ENCODE measurements at places on chromosomes 13 and 19.

DNA sequence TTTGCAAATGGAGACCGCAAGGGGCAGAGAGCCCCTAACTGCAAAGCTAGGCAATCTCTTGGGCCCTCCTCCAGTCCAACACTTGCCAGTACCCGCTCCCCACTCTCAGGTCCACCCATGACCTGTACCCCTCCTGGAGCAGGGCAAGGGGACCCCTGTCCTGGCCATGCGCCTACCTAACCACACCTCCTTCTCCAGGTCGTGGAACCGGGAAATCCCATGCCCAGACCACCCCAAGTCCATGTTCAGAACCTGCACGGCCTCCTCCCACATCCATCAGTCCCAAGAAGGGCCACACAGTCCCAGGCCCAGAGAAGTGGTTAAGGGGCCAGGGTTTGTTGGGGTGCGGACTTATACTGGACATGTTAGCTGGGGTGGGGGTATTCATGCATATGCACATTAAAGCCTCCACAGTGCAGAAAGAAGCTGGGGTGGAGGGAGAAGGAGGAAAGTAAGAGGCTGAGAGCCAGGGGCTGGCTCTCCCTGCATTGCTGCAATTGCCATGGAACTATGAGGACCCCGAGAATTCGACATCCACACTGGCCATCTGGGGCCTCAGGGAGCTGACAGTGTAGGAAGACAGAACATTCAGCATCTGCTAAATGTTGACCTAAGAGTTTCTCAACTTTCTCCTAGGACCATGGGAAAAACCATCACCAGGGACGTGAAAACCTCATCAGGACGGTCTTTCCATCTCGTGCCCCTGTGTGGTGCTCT, 39.0 kb downstream of the HSPH1 start:
- DNase-seq, result no peak

- no peak for DNase-seq
Observed at GRCh38 chr13:45784755-45785675, 66.5 kb downstream of the SIAH3 start.

DNA sequence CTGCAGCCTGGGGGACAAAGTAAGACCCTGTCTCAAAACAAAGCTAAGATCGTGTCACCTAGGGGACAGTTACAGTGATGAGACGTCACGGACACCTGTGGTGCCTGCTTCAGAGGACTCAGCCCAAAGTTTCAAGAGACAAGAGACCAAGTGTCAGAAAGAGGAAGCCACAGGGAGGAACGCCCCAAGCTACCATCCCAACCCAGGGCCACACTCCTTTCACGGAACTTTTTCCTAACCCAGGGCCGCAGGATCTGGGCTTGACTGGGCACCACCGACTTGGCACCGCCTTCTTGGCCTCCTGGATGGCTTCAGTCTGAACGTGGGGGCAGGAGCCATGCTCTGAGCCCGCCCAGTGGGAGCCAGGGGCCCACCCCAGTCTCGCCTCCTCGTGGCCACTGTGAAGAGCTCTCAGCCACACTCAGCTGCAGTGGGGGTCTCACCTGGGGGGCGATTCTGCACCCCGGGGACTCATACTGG, 8.5 kb downstream of the MOB3A start:
- no peak for DNase-seq

DNA sequence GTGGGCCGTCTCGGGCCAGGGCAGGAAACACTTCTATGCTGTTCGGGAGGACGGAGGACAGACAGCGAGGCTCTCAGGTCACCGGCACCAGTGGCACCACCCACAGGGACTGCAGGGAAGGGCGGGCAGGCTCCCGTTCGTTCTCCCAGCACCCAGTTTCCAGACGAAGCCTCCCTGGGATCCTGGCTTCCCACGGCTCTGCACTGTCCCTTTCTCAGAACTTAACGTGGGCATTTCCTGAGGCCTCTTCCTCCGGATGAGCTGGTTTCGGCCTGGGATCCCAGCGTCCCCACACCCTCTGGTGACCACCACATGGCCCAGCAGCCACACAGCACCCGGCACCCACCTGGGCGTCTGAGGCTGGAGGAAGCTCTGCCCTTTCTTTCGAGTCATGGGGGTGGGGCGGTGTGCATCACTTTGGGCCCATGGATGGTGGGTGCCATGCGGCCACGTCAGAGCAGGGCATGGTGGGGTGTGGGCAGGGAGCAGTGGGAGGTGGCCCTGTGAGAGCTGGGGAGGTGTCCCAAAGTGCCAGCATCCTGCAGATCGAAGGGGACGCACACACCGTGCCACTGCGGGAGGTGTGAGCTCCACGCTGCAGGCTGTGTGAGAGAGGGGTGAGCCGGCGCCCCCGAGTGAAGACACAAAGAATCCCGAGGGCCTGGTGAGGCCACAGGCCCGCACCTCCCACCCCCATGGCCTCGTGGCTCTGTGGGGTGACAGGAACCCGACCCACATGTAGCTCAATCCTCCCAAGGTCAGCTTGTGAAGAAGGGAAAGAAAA, 38.7 kb upstream of the GRTP1 start:
- DNase-seq, result no peak

GRCh38 chr13:38674208-38674607, 12.7 kb upstream of the FREM2 start:
- no peak for DNase-seq

DNA sequence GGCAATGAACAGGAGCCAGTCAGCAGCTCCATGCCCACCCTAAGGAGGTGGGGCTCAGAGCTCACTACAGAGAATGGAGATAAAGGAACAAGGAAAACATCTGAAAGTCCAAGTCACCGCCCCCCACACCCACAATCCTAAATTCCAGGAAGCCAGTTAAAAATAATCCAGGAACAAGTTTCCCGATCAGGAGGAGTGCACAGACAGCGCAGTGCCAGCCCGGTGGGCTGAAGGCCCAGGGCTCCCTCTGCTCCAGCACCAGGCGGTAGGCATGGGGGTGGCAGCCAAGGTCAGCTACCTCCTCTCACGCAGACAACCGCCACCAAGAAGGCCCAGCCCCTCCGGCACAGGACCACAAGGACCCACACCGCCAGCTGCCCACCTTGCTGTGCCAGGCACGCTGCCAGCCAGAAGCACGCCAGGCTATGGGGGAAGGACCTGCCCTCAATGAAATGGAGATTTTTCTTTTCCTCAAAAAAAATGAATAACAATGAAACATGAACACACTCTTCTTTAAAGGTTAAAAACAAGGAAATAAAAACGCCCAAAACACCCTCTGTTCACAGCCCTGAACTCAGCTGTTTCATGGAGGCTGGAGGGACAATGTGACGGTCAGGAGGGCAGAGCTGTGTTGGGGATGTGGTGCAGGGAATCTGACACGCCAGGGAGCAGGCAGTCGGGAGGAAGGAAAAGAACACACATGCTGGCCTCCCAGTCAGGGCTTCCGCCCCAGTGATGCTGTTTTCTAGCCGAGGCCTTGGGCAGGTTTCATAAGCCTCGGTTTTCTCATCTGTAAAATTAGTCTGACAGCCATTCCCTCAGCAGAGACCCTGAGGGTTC, 11.0 kb downstream of the STK24 start:
- DNase-seq, result no peak

DNA sequence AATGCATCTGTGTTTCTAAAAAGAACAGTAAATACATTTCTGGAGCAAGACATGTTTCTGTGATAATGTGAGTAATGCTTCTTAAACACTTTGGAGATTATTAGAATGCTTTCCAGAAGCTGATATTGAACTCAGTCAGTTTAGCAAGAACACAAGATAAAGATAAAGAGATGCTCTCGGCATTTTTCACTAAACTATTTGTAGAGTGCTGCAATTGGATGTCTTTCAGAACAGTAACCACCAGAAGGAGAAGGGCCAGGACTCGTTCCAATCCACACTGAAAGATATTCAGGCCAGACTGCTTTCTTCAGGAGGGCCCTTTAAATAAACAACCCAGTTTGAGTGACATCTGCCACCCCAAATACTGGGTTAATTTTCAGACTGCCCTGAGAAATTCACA, 456.0 kb downstream of the TBC1D4 start:
- no peak for DNase-seq

DNA sequence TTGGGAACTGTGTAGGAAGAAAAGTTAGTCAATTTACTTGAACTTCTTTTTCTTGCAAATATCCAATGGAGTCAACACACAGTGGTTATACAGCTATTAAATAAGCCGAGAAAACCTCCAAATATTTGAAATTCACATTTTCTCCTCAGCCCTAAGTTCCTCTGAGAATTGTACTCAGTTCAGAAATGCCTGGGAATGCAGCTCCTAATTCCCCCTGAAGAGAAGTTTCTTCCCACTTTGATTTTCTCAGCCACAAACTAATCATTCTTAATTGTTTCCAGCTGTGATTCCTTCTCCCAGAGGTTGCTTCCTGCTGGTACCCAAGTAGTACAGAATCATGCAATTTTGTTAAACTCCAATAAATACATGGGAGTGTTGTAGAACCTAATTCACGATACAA, 246.1 kb upstream of the MIR17HG start:
- DNase-seq, result no peak

DNA sequence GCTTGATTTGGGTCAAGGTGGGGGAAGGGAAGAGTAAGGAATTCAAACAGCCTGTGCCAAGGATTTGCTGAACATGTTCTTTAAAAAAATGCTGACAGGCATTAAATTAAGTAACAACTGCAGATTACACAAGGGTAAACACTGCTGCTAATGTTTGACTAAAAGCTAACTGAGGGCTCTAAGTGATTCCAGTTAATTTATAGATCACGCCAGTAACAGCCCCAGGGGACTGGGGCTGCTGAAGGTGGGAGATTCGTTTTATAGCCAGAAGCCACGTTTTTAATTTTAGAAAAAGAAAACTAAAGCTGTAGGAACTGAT, 321.7 kb downstream of the DLEU7 start:
- no peak for DNase-seq

DNA sequence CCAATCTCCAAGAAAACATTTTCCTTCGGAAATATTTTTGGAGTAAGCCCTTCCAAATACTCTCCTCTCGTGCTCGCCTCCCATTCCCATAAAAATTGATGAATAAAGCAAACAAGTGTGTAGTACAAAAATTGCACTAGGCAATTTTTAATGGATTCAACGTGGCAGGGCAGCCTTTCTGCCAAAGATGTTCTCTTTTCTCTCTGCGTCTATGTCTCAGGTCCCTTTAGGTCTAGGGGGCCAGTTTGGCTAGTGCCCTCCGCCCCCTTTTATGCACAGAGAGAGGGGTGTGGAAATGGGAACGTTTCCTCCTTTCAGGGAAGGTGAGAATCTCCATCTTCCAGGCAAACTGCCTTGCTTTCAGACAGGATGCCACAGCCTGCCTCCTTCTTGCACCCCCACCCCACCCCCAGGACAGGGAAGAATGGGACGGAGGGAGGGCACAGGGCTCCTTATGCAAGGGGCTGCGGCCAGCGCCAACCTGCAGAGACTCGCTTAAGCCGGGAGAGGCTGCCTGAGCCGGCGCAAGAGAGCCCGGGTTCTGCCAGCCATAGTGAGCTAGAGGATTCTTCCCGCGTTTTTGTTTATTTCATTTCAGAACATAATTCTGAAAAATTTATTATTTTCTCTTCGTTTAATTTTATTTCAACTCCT, 2.7 kb upstream of the ZIC2 start:
- DNase-seq, result peak; percentile 44

DNA sequence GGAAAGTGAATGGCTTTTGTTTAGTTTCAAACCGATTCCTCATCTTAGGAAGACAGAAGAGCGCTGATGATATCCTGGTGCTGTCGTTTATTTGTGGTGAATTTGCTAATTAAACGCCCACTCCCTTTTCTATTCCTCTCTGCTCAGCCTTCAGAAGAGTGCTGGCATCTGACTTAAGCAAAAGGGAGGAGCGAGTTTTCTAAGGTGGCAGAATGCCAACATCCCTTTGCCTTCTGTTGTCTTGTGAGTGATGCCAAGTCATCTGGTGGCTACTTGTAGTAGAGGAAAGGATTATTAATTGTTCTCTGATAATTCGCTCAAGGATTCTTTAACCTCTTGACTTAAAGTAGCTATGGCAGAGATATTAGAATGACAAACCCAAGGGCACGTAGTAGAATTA, 68.1 kb downstream of the ERCC5 start:
- no peak for DNase-seq

- no peak for DNase-seq
Observed at GRCh38 chr13:66345518-66345810, 884.7 kb downstream of the PCDH9 start.

DNA sequence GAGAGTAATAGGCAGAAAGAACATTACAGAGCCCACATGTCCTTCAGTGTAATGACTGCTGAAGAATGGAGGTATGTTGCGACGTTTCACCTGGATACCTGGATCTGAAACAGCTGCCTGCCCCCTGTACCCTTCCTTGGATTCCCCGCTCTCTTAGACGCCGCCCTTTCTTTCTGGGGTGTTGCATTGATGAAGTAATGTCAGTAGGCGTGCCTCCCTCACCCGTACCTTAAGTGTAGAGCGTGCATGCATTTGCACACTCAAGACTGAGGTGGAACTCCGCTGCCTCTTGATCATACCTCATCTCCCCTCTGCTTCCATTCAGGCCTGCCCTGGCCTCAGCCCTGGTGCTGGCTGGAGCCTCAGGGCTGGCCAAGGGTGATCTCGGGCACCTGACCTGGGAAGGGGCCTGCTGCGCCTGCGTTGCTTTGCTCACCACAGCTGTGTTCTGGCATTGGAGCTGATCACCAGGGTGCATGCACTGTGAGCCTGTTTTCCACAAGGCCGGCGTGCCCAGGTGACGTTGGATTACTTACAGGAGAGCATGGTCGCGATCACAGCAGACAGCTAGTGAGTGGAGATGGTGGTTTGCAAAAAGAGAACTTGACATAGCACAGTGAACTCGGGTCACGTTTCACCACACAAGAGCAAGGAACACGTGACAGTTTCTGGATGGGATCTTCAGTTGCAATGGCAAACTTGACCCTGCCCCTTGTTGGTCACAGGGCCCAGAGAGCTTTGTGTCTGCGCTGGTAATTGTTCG, 99.0 kb downstream of the ARHGEF7 start:
- DNase-seq, result peak; percentile 59

DNA sequence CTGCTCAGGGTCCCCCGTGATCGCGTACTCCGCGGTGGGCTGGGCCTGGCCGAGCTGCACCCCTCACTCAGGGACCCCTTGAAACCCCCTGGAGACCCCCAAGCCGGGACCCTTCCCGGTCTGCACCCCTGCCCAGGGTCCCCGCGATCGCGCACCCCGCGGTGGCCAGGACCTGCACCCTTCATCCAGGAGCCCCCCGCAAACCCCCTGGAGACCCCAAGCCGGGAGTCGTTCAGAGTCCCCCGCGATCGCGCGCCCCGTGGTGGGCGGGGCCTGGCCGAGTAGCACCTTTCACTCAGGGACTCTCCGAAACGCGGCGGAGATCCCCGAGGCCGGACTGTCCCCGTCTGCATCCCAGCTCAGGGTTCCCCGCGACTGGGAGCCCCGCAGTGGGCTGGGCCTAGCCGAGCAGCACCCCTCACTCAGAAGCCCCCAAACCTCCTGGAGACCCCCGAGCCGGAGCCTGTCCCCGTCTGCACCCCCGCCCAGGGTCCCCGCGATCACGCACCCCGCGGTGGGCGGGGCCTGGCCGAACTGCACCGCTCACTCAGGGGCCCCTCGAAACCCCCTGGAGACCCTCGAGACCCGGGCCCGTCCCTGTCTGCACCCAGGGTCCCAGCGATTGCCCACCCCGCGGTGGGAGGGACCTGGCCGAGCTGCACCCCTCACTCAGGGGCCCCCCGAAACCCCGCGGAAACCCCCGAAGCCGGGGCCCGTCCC, 748 bp downstream of the LMNB2 start:
- DNase-seq, result peak; percentile 77

- no peak for DNase-seq
Observed at GRCh38 chr13:40103864-40104263, 448.4 kb downstream of the COG6 start.

Measured in sciatic nerve (tissue), 2 donors.